Thoracic aorta (tissue), 2 donors: ENCODE measurements at places on chromosomes 6 and 20.

DNA sequence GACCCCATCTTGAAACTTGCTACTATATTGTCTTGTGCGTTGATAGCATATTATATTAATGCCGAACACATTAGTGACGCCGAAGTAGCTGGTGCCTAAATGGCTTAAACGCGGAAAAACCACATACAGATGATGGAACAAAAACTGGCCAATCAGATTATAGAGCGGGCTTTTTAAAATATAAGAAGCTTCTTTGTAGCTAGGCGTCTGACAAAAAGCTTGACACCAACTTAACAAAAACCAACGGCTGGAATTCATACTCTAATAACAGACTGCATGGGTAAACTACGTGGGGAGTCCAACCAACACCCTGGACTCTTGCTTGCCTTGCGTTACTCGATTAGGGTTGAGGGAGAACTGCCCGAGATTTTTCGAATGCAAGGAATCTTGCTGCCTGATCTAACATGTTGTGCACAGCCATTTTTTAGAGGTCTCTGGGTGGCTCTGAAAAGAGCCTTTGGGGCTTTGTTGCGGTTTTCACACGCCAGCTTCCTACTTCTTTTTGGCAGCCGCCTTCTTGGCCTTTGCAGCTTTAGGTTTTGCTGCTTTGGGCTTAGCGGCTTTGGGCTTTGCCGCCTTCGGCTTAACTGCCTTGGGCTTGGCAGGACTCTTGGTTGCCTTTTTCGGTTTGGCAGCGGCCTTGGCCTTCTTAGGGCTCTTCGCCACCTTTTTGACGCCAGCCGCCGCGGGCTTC, 45.7 kb downstream of the OR2B2 start:
- DNase-seq = no peak

DNA sequence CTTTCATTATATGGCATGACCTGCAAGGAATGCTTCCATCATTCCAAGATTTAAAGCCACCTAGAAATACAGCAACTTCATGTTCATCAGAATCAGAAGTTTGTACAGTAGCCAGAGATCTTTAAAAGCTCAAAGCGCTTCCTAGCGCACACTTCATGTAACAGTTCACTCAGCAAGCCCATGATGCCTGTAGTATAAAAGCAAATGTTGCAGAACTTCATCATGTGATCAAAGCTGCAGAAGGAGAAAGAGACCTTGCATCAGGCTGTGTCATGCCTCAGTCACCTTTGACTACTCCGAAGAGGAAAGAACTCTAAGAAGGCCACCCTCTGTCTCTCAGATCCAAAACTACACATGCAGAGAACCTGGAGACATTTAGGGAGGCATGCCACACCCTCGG, 78.5 kb downstream of the AGPAT4 start:
- DNase-seq = no peak

- DNase-seq = no peak
Measured at GRCh38 chr6:140747114-140747513, 1372.7 kb upstream of the CITED2 start.

DNA sequence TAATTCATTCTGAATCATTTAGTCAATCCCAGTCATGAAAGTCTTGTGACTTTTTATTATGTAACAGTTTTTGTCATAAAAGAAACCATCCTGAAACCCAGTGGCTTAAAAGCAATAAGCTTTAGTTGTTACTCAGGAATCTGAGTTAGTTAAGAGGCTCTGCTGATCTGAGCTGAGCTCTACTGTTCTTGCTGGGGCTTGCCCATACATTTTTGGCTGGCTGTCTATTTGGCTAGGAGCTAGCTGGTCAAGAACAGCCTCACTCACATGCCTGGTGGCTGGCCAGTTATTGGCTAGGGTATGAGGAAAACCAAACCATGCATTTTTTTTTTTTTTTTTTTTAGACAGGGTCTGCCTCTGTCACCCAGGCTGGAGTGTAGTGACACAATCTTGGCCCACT, 10.6 kb downstream of the TCF21 start:
- DNase-seq = no peak
